ENCODE measurements at places on chromosomes 4 and X. TPM values are rescaled to one million over a fixed set of nuclear protein-coding genes. Genes with fewer than 3 reads are reported as not detected.
A peak's percentile ranks its signal among the peaks of the same experiment; 100 is the strongest.

GRCh38 chr4:109574443-109574850 lies 14.4 kb downstream of the MCUB start:
- peaks cover 30% of the 10 kb centered on the region for H3K4me1 ChIP-seq
- DNase-seq: no peak
- peak overlapping the region; percentile 28 for H3K27ac ChIP-seq
- no peaks in the 10 kb centered on the region for H3K36me3 ChIP-seq

GRCh38 chrX:100587861-100588260 lies 3.1 kb downstream of the TNMD start:
- no peak overlapping the region for H3K4me3 ChIP-seq
- H3K27me3 ChIP-seq: no peaks in the 10 kb centered on the region
- no peak overlapping the region for H3K27ac ChIP-seq
- no peak for DNase-seq

NOX1 gene
- not detected for total RNA-seq

ADH7 gene
- total RNA-seq: not detected

DNA sequence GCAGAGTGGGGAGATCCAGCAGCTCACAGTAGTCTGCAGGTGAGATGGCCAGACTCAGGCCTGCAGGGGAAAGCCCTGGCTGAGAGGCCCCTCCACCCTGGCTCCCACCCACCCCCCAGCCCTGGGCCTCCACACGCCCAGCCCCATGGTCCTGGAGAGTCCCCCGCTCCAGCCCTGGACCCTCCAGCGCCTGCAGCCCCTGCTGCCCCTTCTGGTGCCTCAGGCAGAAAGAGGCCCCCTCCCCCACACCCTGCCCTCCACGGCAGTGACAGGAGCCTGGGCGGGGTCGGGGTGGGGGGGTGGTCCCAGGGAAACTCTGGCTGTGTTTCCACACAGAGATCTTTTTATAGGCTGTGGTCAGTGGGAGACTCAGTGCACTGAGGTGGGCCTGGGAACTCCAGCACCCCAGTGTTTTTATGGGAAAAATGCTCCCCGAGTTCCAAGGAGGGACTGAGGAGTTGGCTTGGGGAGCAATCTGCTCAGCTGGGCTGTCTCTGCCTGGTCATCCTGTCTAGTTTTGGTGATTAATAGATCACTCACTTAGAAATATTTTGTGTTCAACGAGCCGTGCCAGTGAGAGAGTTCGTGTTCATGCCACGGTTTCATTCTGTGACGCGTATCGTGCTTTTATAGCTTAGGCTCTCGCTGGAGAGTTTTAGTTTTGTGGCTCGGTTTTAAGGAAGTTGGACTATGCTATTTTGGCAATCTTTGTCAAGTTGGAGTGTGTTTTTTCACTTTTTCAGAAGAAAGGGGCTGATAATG lies 53.1 kb upstream of the HGFAC start:
- peaks cover 8% of the 10 kb centered on the region for H3K27me3 ChIP-seq
- peaks cover 11% of the 10 kb centered on the region for H3K36me3 ChIP-seq
- DNase-seq: no peak
- H3K4me1 ChIP-seq: peaks cover 50% of the 10 kb centered on the region
- H3K4me3 ChIP-seq: peak overlapping the region; percentile 48

CT47B1 gene
- not detected for total RNA-seq
